ENCODE measurements at places on chromosomes 1 and 21. TPM values are rescaled to one million over a fixed set of nuclear protein-coding genes. Genes with fewer than 3 reads are reported as not detected.

The SH2D1B gene
- not detected for total RNA-seq

DNA sequence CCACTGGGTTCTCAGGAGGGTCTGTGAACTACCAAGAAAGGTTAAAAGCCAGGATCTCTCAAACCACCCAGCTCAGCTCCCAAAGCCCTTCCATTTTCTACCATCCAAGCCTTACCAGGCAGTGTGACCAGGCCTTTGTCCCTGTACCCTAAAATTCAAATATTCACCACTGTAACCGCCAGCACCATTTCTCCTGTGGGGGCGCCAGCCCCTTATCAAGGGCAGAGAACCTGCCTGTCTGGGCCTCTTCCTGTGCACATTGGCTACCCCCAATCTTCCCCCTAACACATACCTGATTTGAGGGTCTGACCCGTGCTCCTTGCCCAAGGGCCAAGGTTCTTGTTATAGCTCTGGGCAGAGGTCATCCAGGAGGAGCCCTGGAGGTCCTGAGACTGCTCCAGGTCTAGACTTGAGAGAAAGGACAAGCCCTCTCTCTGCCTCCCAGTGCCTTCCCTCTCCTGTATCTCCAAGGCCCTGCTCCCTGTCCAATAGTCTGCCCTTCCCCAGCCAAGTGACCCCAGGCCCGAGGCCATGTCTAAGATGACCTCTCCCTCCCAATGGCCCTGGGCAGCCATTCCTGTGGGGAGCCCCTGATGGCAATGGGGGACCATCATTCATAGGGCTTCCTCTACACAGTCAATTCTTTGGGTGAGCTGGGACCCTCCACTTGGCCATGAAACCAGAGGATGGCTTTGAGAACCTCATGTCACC is 78.5 kb downstream of the FHAD1 start:
- DNase-seq, result no peak
- H3K36me3 ChIP-seq, result peaks cover under 1% of the 10 kb centered on the region
- no peak overlapping the region for H3K27ac ChIP-seq
- H3K4me1 ChIP-seq, result peaks cover 51% of the 10 kb centered on the region
- no peak overlapping the region for H3K4me3 ChIP-seq

- H3K27ac ChIP-seq, result no peak overlapping the region
- no peak for DNase-seq
- no peaks in the 10 kb centered on the region for H3K36me3 ChIP-seq
- no peak overlapping the region for H3K4me3 ChIP-seq
- H3K4me1 ChIP-seq, result peaks cover 6% of the 10 kb centered on the region
These were observed 562.8 kb downstream of the KIF26B start for GRCh38 chr1:245717611-245718010.

DNA sequence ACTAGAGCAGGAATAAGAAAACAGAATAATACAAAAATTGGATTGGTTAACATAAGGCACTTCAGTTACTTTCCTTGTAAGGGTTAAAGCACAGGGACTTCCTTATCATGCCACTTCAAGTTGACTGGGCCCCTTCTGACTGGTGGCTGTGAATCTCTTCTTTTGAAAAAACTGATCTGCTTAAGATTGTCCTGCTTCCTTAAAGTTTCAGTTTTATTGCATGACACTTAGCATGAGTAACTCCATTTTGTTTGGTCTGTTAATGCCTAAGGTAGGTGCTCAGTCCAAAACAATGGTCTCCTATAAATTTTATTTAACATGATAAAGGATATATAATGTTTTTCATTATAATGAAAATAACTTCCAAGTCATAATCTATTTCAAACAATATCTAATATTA is 37.6 kb downstream of the UBE2U start:
- DNase-seq, result no peak
- H3K36me3 ChIP-seq, result no peaks in the 10 kb centered on the region
- peaks cover 12% of the 10 kb centered on the region for H3K27me3 ChIP-seq
- no peak overlapping the region for H3K4me3 ChIP-seq

DNA sequence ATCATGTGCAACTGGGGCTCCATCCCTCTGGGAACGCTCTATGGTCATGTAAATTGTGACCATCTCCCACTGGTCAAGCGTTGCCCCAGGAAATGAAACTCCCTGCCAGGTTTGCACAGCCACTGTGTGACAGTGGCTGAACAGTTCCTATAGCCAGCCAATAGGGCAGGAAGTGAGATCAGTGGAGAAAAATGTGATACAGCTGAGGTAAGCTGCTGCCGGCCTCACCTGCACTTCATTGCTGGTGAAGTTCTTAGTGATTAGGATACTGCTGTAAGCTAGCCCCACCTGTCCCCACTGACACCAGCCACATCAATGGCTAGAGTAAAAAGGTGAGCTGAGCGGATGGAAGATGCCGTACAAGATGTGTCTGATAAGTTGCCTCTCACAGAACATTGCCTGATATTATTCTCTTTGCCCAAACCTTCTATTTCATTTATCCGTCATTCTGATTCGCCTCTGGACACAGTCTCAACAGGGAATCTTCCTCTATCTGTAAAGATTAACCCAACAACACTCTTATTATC is 38.4 kb upstream of the CDC42BPA start:
- no peaks in the 10 kb centered on the region for H3K27me3 ChIP-seq
- H3K36me3 ChIP-seq, result no peaks in the 10 kb centered on the region
- DNase-seq, result no peak
- H3K4me3 ChIP-seq, result no peak overlapping the region

Data from osteocyte (in vitro differentiated cells).